ENCODE measurements at places on chromosomes 13 and 19. TPM values are rescaled to one million over a fixed set of nuclear protein-coding genes. Genes with fewer than 3 reads are reported as not detected.

Gene TINCR
- 4.4 TPM for total RNA-seq

Gene ZNF729
- not detected for total RNA-seq

Gene CAPN12
- total RNA-seq = 5.7 TPM

Gene SH3GL1
- total RNA-seq = 66.6 TPM

Gene ZNF345
- 2.9 TPM for total RNA-seq

Gene ZNF66
- 2.8 TPM for total RNA-seq

Gene TMIGD2
- 0.74 TPM for total RNA-seq

Gene DMWD
- 43.6 TPM for total RNA-seq

Gene SYCN
- total RNA-seq = 2.1 TPM

Gene MCEMP1
- 0.20 TPM for total RNA-seq

Gene SGCG
- total RNA-seq = 0.29 TPM

Gene SIGLEC14
- 1.1 TPM for total RNA-seq

Gene ZGLP1
- 5.1 TPM for total RNA-seq

Gene UBE2L5
- total RNA-seq = not detected

Gene DIRAS1
- total RNA-seq = 0.49 TPM

Gene ZNF584
- total RNA-seq = 5.9 TPM

Data from colonic mucosa (tissue), 4 donors.